Progenitor cell of endocrine pancreas (in vitro differentiated cells): ENCODE measurements at places on chromosomes 7 and 10. TPM values are rescaled to one million over a fixed set of nuclear protein-coding genes. Genes with fewer than 3 reads are reported as not detected.

DNA sequence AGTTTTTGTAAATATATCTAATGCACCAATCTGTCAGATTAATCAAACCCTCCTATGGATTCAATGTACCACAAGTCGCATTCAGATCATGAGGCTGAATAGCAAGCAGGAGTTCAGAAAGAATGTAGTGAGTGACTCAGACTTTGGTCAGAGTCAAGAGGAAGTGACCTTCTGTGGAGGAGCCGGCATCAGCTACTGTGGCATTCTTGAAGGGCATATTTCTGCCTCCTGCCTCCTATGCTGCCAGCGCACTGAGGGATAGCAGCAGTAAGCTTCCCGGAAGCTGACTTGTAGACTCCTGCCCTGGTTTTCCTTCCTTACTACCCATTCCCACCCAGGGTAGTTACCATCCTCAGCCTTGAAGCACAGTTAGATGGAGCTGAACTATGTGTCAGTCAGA is 867.5 kb downstream of the NRG3 start:
- DNase-seq: no peak

GRCh38 chr7:54563329-54563916 is 21.2 kb downstream of the VSTM2A start:
- no peak for DNase-seq

DNA sequence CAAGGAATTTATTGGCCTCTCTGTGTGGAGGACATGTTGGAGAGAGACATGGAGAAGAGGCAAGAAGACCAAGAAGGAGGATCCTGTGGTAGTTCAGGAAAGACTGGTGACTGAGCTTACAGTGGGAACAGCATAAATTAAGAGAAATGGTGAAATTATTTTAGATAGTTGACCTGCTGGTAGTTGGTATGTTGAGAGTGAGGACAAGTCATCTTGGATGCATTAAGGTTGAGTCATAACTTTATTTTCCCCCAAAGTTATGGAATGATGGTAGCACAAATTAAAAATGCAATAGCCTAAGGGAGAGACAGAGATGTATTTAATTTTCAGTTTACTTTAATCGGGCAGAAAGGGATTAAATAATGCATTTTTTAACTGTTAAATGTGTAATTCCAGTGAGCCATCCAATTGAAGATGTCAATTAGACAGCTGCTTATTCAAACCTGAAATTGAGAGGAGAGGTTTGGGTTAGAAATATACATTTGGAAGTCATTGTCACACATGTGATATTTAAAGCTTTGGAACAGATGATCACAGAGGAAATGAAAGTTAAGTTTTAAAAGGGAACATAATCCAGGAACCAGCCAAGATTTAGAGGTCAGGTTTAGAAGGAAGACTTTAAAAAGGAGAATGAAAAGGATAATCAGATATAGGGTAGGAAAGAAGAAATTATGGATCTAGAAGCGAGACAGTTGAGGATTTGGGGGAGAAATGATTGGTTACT is 80.6 kb downstream of the DGKB start:
- no peak for DNase-seq

- DNase-seq: no peak
Measured at GRCh38 chr7:71021131-71021530, 110.8 kb upstream of the GALNT17 start.

- DNase-seq: no peak
Measured at GRCh38 chr7:6546498-6547251, 4.6 kb downstream of the GRID2IP start.

GRCh38 chr7:68998136-68998535 is 600.1 kb upstream of the AUTS2 start:
- DNase-seq: no peak

DNA sequence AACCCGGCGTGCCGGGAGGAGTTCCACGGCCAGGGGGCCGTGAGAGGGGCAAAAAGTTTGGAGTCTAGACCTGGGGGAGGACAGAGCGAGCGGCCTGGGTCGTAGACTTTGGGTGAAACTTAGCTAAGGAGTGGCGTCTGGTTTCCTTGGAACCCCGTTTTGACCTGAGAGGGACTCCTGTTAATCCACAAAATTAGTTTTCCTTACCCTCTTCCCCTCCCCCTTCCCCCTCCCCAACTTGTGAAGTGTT is 574 bp downstream of the MARCHF5 start:
- DNase-seq: no peak

- DNase-seq: no peak
Measured at GRCh38 chr7:118040562-118040961, 143.4 kb upstream of the LSM8 start.

DNA sequence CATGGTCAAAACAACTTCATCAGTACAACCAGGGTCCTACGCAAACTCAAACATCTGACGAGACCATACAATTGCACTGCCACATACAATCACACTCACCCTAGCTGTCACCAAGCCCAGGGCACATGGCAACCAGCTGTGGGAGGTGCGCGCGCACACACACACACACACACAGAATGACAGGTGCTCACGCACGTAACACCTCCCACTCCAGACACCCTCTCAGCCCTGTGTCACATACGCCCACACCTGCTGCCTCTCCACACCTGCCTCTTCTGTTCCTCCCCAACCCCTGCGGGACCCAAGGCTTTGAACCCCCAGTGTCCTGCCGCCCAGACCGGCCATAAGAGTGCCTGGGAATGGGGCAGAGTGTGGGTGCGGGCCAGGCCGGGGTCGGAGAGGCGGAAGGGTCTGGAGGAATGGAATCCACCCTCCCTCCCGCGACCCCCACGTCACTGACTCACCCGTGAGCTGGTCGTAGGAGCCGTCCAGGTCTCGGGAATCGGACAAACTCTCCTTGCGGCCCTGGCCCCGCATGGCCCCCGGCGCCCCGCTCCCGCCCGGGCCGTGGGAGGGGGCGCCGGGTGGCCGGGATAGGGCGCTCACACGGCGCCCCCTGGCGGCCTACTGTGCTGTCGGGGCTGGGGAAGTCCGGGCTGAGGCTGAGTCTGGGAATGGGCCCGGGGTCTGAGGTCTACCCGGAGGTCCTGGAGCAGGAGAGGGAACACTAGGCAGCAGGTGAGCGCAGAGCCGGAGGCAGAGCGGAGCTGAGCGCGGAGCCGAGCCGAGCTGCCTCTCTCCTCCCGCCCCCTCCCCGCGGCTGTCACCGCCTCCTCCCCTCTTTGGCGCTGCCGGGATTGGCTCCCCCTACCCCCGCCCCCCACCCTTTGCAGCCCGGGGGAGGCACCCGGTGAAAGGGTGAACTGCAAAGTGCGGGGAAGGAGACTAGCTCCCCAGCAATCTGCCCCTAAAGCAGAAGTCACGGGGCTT is at the start of gene KCNIP2:
Gene KCNIP2 (minus strand): TSS at position 769 of the 990 bp plus-strand sequence. CDS start 232 bp downstream, at position 537.
- DNase-seq: peak; percentile 41

- DNase-seq: no peak
Measured at GRCh38 chr10:97689559-97690020, 2.5 kb upstream of the AVPI1 start.

DNA sequence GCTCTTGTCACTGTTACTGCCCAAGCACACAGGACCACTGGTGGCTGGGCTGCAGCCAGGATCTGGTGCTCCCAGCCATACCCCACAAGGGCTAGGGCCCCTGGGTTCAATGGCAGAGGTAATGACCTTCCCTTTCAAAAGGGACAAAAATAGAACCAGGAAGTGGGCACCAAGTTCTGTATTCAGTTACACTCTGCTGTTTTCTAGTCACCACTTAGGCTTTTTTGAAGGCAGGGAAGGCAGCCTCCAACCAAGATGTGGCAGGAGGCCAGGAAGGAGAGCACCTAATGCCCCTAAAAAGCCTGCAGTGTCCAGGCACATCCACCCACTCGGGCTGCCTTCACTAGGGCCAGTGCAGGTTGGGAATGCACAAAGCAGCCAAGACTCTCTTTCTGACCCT is 47.8 kb downstream of the NOD1 start:
- no peak for DNase-seq

DNA sequence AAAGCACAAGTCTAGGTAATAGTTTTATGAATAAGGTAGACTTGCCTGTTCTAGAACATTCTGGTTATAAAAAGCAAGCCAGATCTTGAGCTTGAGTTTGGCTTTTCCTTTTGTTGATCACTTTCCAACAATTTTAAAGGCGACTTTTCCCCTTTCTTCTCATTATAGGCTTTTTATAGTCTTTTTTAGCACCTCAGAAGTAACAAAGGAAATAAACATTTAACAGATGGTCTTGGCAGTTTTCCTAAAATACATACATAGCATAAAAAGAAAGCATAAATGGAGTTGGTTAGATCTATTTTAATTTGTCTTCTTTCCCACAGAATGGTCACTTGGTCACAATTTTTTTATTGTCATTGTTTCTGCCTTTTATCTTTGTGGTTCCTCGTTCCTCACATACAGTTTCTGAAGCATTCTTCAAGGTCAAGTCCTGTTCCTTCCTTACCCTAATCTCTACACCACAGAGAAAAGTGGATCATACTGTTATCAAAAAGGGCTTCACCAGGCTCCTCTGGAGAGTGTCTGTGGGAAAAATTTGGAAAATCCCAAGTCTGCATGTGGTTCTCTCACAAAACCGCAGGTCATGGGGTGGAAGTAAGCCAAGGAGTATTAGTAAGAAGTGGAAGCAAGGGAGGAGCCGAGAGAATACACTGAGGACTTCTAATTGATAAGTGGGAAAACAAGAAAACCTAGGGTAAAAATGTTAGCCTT is 31.3 kb downstream of the THNSL1 start:
- DNase-seq: no peak

DNA sequence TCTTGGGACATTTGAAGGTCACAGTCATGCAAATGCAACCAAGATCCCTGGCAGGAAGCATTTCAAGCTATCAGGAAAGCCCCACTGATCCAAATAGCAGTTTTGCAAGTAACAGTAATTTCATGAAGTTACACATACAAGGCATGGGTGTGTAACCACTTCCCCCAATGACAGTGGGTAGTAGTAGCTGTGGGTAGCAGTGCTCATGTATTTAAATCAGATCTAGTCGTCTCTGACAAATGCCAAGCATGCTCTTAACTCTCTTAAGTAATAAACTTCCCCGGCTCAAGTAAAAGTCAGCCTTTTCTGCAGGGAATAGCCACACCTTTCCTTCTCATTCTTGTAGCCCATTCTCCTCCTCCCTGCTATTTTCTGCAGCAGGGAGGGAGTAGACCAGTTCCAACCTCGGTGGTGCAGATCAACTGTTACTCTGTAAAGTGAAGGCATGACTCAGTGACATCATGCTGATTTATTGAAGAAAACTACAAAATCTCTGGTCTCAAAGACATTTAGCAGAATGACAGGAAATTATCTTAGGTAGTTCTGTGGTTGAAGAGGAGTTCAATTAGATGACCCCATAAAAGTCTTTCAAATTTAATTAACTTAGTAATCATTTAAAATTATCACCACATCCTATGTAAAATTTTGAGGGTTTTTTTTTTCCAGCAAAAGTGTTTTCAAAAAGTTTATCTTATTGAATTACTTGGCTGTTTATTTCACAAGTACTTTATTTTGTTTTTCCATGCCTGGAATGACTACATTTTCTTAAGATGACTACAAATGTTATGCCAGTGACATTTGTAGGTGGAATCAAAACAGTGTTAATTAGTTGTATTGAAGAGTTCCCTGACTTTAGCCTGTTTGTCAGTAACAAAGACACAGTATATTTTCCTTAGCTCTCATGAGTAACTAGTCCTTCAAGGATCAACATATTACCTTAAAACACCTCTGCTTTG is 568.3 kb downstream of the INHBA start:
- DNase-seq: no peak

DNA sequence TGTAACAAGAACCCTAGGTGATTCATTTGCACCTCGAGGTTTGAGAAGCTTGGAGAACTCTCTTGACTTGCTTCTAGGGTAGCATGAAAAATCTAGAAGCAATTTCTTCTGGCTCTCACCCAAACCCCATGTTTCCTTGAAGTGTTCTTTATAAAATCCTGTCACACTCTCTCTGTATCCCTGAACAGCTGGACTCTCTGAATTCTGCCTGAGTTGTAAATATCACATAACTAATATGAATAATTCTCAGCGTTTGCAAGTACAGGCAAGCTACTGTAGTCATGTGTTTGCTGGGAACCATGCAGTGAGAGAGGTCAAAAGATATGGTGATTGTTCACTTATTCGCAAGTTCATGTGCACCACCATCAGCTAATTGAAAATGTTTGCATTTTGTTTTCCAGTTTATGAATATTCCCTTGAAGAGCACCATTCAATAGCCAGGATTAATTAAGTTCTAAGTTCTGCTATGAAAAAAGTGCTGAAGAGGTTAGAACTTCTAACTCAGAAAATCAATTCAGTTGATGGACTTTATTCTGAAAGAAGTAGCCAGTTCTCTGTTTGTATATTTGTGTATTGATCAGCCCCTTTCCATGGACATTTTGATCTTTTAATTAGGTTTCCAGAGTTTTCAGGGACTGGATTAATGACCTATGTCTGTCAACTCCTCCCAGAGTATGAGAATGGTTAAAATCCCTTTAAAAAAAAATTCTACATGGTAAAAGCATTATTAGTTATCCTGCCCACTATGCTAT is 243.0 kb downstream of the PLXDC2 start:
- DNase-seq: no peak

DNA sequence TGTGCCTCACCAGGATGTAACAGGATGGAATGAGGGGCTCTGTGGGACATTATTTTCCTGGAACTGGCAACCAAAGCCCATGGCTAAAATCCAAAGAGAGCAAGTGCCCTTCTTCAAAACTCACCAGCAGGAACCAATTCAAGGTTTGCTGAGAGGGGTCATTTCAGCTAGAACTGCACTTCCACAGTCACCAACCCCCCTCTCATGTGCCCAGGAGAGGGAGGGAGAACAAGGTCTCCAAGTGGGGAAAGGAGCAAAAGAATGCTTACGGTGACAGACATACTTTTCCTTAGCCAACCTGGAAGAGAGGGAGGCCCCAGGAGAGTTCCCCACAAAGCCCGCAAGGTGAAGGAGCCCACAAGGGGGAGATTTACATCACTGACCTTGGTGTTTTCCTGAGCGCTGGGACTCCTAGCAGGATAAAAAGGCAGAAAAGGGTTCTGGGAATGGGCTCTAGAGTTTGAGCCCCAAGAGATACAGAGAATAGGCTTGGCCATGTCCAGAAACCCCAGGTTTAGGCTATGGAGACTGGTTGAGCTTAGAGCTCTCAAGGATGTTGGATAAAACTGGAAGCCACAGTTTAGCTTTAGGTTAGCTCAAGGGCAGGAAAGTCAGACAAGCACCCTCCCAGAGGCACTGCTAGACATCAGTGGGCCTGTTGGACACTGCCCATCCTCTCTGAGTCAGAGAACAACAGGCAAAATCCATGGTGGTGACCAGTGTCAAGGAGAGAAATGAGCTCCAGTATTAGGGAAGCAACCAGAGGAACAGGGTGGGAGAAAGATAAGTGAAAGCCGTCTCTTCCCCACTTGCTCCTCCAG is 63.9 kb upstream of the GHITM start:
- no peak for DNase-seq

DNA sequence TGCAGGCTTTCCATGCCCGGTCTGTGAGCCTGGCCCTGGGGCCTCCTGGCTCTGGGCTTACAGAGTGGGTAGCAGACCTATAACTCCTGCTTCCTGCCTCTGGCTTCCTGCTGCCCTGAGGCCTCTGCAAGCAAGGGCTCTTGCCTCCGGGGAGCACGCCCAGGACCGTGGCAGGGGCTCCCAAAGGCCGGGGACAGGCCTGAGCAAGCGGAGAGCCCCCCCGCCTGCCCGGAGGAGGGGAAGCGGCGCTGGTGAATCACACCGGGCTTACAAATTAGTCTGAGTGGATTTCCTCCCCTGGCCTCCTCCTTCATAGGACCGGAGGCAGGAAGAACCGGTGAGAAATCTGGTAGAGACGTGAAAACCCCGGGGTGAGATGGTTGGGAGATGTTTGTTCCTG is 1.5 kb upstream of the MYL10 start:
- DNase-seq: no peak

ZNF273 gene
- 12.3 and 13.7 TPM in 2 replicates for total RNA-seq

FAM25A gene
- not detected in 2 replicates for total RNA-seq

GFRA1 gene
- 8.7 and 14.6 TPM in 2 replicates for total RNA-seq

ANTXRL gene
- not detected in 2 replicates for total RNA-seq

PPP1R9A gene
- 55.2 and 57.2 TPM in 2 replicates for total RNA-seq

KCNH2 gene
- 6.9 and 9.4 TPM in 2 replicates for total RNA-seq
